ENCODE measurements at places on chromosomes 1 and 21.

DNA sequence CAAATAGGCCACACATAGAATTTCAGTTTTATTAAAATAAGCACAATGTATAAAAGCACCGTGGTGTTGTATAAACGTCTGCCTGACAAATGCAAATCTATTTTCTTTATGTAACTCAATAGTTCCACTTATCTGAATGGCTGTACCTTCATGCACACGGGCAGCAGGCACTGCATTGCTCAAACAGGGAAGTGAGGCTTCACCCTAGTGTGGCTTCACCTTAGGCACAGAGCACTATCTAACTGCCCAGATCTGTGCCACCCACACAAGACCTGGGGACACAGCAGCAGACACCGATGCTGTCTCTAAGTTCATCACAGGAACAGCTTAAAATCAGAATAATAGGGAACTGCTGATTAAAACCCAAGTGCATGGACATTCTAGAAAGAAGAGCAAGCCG is 6.0 kb upstream of the KNCN start:
- no peak for DNase-seq

DNA sequence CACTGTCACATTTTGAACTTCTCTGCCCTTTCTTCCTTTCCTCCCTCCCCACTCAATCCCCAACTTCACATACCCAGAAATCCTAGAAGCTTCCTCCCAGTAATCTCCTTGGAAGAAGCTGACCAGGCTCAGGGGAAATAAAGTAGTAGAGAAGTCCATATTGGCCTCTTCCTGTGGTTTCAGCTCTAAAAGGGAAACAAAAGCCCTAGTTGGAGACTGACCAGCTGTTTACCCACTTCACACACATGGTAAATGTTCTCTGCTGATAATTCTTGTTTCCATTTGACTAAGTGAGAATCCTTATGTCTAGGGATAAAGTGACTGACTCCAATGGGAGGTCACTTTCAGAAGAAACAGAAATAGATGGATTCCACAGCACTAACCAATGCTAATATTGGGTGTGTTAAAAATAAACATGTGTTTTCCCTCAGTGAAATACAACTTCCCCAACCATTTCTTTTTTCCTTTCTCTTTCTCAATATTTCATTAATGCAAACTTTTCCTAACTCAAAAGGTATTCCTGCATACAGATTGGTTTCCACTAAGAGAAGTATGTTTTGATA is 178.9 kb upstream of the DPT start:
- DNase-seq: no peak

- no peak for DNase-seq
Measured at GRCh38 chr1:202584707-202585589, 125.3 kb downstream of the SYT2 start.

- DNase-seq: no peak
Measured at GRCh38 chr1:28021064-28021463, 61.3 kb downstream of the XKR8 start.

GRCh38 chr1:110070282-110070669 is 196 bp downstream of the ALX3 start:
- DNase-seq: no peak

GRCh38 chr1:96482616-96483015 is 239.0 kb upstream of the PTBP2 start:
- no peak for DNase-seq

- no peak for DNase-seq
Measured at GRCh38 chr1:229225331-229225782, 45.6 kb upstream of the RAB4A start.

DNA sequence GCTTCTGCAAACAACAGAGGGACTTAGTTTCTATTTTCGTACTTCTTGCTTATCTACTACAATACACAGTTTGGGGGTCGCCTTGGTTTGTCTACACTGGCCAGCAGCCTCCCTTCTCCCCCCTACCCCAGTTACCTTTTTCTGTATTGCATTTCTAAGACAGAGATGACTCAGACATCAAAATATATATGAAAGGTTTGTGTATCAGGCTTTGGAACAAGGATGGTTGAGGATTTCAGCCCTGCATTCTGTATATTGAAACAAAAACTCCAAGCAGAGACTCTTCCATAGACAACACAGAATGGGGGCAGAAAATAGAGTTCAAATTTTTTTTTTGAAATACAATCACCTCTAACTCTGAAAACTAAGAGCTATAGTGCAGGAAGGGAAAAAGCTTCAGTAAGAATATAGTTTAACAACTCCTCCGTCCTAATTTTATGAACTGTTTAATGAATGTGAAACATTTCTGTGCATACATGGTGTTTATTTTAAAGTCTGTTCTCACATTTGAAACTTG is 1.9 kb downstream of the SAMD13 start:
- DNase-seq: no peak

DNA sequence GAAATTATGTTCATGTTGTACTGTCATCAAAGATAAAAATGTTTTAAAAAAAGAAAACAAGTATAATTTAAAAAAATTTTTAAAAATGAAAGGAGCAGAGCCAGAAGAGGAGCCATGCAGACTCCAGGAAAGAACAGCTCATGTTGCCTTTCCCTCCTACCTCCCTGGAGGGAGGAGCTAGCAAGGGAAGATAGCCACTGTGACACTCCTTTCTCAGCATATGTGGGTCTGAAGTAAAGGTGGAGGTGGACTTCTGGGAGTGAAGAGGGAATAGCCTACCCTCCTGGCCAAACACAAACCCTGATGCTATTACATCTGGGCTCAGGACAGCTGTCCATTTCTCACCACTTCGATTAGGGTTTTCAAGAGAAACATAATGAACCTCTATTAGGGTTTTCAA is 54.2 kb downstream of the SLC2A1 start:
- no peak for DNase-seq

DNA sequence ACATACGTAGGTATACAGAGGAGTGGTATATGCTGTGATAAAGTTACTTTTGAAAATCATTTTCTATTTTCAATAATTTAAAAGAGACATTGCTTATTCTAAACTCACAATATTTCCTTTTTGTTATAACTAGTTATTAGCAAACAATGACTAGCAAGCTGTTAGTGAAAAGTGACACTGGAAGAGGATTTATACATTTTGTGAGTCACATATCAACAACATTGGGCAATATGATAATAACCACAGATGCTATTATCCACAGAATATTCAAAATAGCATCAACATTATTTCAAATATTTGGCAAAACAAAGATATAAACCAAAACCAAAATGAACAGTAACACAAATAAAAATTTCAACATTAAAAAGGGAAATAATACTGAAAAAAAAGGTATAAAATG is 104.0 kb upstream of the HP1BP3 start:
- no peak for DNase-seq

- DNase-seq: no peak
Measured at GRCh38 chr1:8816264-8816663, 1.2 kb downstream of the RERE start.

- DNase-seq: no peak
Measured at GRCh38 chr1:12145616-12146342, 21.0 kb upstream of the TNFRSF1B start.

DNA sequence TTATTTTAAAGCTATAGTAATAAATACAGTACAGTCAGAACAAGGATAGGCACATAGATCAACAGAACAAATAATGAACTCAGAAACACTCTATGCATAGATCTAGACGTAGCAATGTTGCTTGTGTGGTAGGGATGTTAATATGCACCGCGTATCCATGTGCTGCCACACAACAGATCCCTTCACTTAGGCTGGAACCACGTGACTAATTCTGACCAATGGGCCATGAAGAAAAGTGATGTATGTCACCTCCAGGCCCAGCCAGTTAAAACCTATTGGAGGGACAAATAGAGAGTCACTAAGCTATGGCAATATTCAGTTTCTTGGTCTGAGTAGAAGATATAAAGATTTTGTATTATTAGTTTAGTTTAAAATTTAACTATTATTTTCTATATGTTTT is 91.4 kb downstream of the ADAMTS1 start:
- no peak for DNase-seq

GRCh38 chr1:56901716-56902115 is 47.1 kb downstream of the C8A start:
- DNase-seq: no peak

GRCh38 chr1:38578271-38578951 is 281.2 kb downstream of the RRAGC start:
- DNase-seq: no peak

DNA sequence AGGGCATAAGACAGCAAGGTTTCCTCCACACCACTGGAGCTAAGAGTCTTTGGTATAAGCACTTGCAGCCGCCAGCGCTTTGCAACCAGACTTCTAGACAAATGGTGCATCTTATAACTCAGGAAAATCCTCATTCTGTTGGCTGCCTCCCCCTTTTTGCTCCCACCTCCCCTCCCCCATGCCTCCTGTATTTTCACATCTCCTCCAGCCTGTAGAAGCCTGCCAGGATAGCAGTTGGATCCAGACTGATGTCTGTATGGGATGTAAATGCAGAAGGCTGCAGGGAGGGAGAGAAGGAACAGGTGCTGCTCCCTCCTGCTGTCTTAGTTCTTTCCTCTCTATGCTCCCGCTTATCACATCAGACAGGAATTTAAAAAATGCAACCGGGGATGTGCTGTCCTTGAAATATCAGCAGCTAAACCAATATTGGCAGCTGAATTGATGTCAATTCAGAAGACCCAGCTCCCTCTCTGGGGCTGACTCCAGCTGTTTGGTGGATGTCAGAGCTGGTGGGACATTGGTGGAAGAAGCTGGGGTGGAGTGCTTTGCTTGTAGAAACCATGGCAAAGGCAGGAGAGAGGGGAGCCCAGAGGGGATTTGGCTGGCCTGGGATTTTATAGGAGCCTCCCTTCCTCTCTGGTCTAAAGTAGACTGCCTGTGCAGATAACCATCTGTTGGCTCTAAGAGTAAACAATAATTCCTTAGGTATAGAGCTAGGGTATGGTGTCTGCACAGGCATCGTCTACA is 53.5 kb downstream of the NFASC start:
- peak; percentile 19 for DNase-seq

GRCh38 chr1:14715266-14715665 is 116.8 kb downstream of the KAZN start:
- no peak for DNase-seq

DNA sequence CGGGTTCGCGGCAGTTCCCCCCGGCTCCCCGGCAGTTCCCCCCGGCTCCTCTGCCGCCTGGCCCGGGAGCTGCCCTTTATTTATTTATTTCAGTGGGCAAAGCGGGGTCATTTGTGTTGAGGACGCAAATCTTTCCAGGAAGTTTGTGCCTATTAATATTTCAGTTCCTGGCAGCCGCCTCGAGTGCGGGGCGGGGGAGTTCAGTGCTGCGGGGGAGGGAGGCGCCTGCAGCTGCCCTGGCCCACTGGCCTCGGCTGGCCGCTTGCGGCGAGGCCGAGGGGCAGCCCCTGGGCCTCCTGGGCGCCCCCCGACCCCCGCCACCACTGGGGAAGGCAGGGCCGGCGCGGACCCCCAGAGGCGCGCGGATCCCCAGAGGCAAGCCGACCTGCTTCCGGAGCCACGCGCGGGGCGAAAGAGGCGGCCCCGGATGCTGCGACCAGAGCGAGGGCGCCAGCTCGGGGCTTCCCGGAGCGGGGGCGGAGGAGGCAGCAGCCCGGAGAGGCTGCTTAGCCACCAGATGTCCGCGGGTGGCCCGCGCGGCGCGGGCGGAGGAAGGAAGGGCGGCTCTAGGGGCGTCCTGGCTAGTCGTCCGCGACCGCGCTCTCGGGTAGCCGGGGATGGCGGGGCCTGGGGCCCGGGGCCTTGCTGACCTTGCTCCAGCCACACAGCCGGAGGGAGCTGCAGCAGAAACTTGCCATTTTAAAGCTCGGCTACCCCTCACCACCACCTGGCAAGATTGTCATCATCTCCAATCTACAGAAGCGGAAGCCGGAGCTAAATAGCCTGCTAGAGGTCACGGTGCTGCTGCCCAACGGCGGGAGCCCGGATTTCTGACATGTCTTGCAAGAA is 48.0 kb downstream of the H3-3A start:
- DNase-seq: no peak

DNA sequence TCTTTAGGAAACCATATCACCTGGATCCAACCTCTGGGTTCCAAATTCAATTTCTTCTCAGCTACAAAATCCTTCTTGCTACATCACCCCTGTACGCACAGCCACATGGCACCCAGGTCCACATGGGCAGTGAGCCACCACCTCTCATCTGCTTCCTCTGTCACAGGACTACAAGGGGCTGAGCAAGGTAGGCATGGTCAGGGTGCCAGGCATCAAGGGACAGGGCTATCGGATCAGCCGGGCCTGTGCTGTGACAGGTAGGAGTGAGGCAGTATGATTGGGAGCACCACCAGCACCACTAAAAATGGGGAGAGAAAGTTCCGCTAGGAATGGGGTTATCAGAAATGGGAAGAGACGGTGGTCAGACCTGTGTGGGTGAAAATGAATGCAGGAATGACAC is 29.4 kb downstream of the S100A6 start:
- DNase-seq: no peak

- DNase-seq: no peak
Measured at GRCh38 chr1:27253596-27253995, 19.2 kb downstream of the WDTC1 start.

- DNase-seq: no peak
Measured at GRCh38 chr1:17984583-17984982, 123.0 kb upstream of the IGSF21 start.

DNA sequence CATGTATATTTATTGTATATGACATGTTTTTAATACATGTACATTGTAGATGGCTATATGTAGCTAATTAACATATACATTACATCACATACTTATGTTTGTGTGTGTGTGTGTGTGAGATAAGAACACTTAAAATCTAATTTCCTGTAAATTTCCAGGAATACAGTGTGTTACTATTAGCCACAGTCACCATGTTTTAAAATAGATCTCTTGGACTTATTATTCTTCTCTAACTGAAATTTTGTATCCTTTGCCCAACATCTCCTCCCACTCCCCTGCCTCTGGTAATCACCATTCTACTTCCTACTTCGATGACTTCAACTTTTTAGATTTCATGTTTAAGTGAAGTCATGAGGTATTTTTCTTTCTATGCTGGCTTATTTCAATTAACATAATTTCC is 64.8 kb downstream of the FCRL5 start:
- no peak for DNase-seq

GRCh38 chr1:25727635-25728286 is 72.2 kb upstream of the SELENON start:
- DNase-seq: no peak

DNA sequence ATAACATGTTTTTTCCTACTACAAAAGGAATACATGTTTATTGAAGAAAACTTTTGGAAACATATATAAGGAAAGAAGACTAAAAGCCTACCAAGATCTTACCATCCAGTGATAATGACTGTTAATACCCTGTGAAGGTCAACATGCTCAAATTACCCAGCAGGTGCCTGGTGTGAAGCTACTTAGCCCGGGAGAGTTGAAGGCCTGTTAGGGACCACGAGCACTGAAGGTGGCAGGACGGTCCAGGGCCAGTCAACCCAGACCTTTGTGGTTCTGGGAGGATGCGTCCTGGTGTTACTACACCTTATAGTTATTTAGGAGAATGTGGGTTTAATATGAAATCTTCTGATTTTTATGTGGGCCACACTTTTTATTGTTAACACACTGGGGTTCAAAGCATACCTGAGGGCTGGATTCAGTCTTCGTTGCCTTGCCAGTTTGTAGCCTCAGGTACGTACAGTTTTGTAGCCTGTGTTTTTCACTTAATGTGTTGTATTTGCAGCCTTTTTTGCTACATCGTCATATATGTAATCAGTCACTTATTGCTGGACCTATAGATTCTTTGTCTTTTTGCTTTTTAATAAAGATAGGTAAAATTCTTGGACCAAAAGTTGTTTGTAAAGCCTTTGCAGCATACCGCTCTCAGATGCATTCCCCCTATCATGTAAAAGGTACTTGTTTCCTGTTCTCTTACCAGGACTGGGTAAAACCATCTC is 9.8 kb downstream of the ITSN1 start:
- DNase-seq: no peak

- DNase-seq: no peak
Measured at GRCh38 chr1:18646091-18646785, 15.6 kb downstream of the PAX7 start.
